ENCODE measurements at places on chromosomes 5 and 9. TPM values are rescaled to one million over a fixed set of nuclear protein-coding genes. Genes with fewer than 3 reads are reported as not detected.

The CYFIP2 gene
- total RNA-seq: 16.4 TPM

The ZNF366 gene
- total RNA-seq: not detected

The TRUB2 gene
- 22.6 TPM for total RNA-seq

GRCh38 chr5:100550531-100551051, 15.4 kb downstream of the FAM174A start:
- no peak for DNase-seq

DNA sequence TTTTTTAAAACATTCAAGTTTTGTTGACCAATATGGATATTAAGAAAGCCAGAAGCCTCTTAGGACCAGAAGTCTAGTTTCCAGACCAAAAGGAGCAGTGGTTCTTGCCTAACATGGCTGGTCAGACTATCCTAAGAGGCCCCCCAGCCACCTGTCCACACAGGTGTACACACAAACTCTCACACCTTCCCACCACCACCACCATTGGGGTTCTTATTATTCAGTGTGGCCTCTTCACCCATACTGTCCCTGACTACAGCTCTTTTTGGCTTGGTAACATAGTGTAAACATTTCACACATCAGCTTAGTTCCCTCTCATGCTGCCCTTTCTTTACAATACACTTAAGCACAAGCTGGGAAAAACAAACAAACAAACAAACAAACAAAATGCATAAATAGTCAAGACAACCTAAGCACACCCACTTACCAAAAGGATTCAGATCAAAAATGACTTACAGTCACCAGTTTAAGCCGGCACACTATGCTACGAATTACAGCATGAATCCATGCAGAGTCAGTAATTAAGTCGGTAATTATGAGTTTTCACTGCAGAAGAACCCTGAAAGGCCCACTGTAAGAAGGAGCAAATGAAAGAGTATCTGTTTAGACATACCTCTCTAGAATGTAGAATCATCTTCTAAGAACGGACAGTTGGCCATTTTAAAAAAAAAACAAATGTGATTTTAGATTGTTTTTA, 9.5 kb downstream of the LHFPL2 start:
- no peak for DNase-seq

GRCh38 chr9:16612627-16613026, 257.8 kb downstream of the BNC2 start:
- DNase-seq: peak; percentile 47

DNA sequence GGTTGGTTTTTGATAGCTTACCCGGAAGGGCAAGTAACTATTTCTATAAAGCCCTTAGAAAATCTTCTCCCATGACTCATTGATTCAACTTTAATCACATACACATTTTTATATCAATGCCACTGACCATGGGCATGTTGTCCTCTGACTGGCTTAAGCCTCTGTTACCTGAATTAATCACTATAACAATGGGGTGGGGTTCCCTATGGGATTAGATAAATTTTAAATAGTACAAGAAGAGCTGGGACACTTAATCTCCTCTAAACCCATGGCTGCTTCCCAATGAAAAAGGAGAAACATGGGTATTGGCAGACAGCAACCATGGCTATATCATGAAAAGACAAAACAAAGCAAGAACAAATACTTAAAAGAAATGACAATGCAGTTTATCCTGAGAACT, 636.2 kb downstream of the BRINP1 start:
- DNase-seq: no peak

DNA sequence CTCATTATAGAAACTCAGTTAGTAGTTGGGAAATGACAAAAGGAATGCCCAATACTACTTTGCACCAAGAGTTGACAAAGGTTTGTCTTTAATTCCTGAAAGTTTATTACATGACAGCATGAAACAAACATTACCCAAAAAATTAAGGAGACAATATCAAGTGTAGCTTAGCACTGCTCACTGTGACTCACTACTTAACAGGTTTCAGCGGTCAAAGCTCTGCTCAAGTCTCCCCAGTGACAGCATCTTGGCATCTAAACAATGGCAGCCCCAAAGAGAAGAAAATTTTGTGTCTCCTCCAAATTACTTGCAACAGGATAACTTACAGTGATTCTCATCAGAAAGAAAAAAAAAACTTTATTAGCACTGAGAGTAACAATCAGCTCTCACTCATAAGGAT, 1030.2 kb downstream of the EFNA5 start:
- peak; percentile 7 for DNase-seq

- DNase-seq: no peak
Observed at GRCh38 chr5:168898247-168898911, 319.2 kb upstream of the PANK3 start.

- DNase-seq: no peak
Observed at GRCh38 chr9:107594908-107595530, 105.5 kb upstream of the KLF4 start.

DNA sequence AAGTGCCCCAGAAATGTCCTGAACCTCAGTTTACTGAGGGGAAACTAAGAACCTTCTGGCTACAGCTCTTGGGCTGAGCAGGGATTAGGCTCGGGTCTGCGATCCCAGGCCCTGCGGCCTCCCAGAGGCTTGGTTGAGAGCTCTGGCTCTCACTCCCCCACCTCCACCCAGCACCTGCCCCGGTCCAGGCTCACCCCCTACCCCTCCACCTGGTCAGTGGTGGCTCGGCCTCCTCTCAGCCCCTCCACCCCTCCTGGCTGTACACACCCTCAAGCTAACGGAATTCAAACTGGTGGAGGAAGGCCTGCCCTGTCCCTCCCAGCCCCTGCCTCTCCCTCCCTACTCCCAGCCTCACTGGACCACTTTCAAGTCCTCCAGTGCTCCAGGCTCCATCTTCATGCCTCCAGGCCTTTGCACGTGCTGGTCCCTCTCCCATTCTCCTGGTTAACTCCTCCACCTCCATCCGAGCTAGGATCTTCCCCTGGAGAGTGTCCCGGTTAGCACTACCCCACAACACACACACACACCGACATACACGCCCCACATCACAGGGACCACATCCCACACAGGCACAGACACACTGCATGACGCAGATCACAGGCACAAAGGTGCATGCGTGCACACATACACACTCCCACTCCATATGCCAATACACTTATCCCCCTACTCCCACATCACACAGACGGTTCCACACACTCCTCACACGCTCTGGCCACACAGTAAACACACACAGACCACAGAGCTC, 130.9 kb downstream of the C9orf50 start:
- no peak for DNase-seq

- DNase-seq: no peak
Observed at GRCh38 chr5:31119938-31120641, 73.4 kb upstream of the CDH6 start.
